ENCODE measurements at places on chromosomes 4 and X.

GRCh38 chr4:173525118-173526011 lies 4.7 kb downstream of the HAND2 start:
- no peak for DNase-seq

DNA sequence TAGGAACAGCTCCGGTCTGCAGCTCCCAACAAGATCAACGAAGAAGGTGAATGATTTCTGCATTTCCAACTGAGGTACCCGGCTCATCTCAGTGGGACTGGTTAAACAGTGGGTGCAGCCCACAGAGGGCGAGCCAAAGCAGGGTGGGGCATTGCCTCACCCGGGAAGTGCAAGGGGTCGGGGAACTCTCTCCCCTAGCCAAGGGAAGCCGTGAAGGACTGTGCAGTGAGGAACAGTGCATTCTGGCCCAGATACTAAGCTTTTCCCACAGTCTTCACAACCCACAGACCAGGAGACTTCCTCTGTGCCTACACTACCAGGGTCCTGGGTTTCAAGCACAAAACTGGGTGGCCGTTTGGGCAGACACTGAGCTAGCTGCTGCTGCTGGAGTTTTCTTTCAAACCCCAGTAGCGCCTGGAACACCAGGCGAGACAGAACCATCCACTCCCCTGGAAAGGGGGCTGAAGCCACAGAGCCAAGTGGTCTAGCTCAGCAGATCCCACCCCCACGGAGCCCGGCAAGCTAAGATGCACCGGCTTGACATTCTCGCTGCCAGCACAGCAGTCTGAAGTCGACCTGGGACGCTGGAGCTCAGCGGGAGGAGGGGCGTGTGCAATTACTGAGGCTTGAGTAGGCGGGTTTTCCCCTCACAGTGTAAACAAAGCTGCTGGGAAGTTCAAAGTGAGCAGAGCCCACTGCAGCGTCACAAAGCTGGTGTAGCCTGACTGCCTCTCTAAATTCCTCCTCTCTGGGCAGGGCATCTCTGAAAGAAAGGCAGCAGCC lies 84.6 kb downstream of the THOC2 start:
- no peak for DNase-seq

GRCh38 chr4:1727117-1728031 lies 6.1 kb downstream of the TACC3 start:
- no peak for DNase-seq

- no peak for DNase-seq
Observed at GRCh38 chr4:183905593-183906488, 734 bp downstream of the STOX2 start.

- no peak for DNase-seq
Observed at GRCh38 chr4:94939791-94940519, 182.2 kb downstream of the BMPR1B start.

GRCh38 chr4:86108137-86108536 lies 251.7 kb downstream of the MAPK10 start:
- DNase-seq: no peak
